ENCODE measurements at places on chromosomes 2 and 18. TPM values are rescaled to one million over a fixed set of nuclear protein-coding genes. Genes with fewer than 3 reads are reported as not detected.

GRCh38 chr2:61632276-61633169, 94.4 kb upstream of the XPO1 start:
- no peak for DNase-seq

DNA sequence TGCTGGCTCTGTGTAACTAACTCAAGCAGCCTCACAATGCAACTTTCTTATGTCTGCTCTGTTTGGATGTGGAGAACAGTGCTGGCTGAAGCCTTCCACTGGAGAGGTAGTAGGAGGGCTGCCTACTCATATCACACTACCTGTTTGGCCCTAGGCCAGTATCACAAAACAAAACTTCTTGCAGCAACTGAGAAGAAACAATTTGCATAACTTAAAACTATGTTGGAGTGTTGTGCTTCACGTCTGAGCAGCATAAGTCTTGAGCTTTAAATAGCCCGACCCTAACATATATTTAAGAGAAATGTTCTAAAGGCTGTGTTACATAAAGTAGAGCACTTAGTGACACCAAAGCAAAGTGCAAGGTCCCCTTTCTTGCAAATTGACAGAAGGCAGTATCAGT, 204.9 kb upstream of the ACVR2A start:
- no peak for DNase-seq

Gene GAL3ST2
- not detected for total RNA-seq

Gene NT5DC4
- total RNA-seq = not detected

Gene METTL8
- 19.9 TPM for total RNA-seq

- no peak for DNase-seq
These were observed 29.5 kb downstream of the METTL8 start for GRCh38 chr2:171404261-171404660.

GRCh38 chr2:26344581-26345282, 1.2 kb upstream of the SELENOI start:
- DNase-seq = no peak

GRCh38 chr2:134248913-134249312, 5.0 kb upstream of the MGAT5 start:
- no peak for DNase-seq

Gene FBXO41
- total RNA-seq = 7.2 TPM

Gene KCNK3
- 2.4 TPM for total RNA-seq

- DNase-seq = no peak
These were observed 18.9 kb downstream of the SMAD7 start for GRCh38 chr18:48931680-48932461.

Gene ACMSD
- total RNA-seq = not detected

DNA sequence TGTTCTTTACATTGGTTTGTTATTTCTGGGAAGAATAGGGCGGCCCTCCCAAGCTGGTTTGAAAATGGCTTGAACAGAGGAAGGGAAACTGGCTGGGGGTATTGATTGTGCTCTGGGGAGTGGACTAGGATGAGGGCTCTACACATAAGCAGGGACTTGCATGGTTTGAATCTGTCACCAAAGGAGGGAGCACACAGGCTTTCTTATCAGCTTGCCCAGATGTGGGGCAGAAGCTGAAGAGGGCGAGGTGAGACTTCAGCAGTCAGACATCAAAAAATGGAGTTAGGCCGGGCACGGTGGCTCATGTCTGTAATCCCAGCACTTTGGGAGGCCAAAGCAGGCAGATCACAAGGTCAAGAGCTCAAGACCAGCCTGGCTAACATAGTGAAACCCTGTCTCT, 7.2 kb upstream of the RAB12 start:
- no peak for DNase-seq

DNA sequence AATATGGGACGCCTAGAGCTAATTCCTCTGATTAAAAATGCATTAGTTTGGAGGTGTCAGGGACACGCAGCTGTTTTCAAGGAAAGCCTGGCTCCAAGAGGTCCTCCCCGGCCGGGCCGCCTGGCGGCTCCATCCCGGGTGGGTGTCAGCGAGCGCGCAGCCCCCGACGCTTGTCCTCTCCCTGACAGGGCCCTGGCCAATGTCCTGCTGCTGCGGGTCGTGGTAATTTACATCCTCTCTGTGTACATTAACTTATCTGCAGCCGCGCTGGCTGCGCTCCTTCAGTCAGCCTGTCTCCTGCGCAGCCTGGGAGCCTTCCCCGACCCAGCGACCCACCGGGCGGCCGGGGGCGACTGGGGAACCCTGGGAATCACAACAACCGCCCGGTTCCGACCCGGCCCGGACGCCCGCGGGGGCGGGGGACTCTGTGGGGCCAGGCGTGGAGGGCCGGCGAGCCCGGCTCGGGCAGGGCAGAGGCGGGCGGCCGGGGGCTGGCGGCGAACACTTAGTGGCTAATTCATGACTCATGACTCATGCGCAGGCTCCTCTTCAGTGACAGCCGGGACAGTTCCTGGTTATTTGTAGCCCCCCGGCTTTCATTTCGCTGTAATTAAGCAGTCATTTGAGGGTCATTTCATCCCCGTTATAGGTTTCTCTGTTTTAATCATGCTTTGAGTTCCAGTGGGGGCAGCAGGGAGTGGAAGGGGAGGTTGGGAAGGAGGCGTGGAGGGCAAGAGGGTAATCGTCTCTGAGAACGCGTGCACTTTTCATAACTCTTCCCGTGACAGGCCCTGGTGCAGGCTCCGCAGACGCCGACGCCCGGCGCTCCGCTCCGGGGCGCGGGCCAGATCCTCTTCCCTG, 141.9 kb upstream of the CTAGE1 start:
- peak; percentile 35 for DNase-seq

Gene CPLX4
- not detected for total RNA-seq

- no peak for DNase-seq
These were observed 14.4 kb downstream of the EFR3B start for GRCh38 chr2:25056098-25056821.
